M059J (cell line): ENCODE measurements at places on chromosomes 12 and 14.
A peak's percentile ranks its signal among the peaks of the same experiment; 100 is the strongest.

GRCh38 chr12:92378682-92379479 is 233.2 kb upstream of the BTG1 start:
- no peak for DNase-seq

DNA sequence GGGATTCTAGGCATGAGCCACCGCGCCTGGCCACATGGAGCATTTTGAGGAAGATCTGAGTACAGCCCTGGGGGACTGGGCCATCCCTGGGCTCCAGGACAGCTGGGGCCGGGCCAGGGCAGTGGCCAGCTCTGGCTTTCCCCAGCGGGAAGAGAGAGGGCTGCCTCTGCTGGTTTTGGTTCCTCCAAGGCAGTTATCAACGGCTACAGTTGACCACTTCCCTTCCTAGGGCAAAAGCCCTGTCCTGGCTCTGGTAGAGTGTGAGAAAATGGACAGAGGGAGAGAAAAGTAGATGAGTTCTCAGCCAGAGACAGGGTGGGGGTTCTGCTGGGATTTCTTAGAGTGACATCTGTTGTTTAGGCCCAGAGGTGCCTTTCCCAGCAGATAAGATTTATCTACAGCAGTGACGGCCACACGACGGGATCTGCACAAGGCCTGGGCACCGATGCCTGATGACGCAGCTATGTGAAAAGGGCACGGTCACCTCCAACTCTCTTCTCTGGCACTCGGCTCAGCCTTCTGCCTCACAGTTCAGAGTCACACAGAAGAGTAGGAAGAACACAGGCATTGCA is 5.5 kb upstream of the HVCN1 start:
- DNase-seq, result no peak

DNA sequence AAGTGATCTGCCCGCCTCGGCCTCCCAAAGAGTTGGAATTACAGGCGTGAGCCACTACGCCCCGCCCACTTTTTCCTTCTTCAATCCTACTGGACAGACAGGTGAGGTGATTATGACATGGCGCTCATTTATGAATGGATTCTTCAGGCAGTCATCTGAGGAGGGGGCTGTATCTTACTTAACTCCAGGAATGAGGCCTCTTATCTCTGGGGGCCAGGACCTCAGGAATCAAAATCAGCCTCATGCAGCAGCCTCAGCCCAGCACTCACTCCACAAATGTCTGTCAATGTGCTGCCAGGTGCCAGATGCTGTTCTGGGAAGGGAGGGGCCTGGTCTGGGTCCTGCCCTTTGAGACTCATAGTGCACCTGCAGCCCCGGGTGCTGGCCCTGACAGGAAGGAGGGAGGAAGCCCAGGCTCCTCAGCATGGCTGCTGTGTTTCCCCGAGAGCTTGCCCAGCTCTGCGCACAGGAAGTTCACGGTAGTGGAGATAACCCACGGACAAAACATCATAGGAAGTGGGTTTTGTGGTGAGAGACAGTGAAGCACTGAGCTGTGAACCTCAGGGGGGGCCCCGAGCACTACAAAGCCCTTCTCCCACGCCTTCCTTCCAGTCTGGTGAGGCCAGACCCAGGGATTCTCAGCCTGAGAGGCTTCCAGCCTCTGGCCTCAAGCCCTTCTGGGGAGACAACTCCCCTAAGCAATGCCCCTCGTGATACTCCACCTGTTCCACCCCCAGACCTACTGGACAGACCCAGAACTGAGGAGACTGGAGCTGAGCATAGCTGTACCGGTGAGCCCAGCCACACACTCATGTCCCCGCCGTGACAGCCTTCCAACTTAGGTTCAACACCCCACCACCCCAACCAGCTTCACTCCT is 22.3 kb downstream of the GALNT6 start:
- DNase-seq, result peak; percentile 56

- peak; percentile 12 for DNase-seq
These were observed 185.5 kb upstream of the ATP2B1 start for GRCh38 chr12:89893972-89894706.

DNA sequence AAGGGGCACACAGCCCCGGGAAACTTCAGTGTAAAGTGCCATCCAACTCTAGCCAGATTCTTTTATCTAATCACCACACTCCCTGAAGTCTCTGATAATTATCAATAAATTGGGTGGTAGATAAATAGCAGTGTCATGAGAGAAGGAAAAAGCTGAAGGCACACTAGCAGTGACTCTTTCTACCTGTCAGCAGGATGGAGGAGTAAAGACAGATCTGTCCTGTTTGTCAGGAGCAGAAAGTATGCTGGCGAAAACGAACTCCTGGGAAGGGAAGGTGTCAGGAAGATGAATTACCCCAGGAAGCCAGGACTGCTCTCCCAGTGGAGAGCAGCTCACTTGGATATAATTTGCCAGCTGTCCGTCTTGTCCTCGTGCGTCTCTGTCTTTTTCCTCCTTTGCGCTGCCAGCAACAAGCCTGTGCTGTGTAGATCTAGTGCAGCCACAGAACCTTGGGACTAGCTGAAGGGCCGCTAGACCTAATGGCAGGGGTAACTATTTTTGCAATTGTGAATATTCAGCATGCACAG is 981.9 kb downstream of the DIO2 start:
- no peak for DNase-seq
